ENCODE measurements at places on chromosomes 4 and X. TPM values are rescaled to one million over a fixed set of nuclear protein-coding genes. Genes with fewer than 3 reads are reported as not detected.

The CTAG1A gene
- total RNA-seq: not detected

The MAP7D3 gene
- 11.6 TPM for total RNA-seq

DNA sequence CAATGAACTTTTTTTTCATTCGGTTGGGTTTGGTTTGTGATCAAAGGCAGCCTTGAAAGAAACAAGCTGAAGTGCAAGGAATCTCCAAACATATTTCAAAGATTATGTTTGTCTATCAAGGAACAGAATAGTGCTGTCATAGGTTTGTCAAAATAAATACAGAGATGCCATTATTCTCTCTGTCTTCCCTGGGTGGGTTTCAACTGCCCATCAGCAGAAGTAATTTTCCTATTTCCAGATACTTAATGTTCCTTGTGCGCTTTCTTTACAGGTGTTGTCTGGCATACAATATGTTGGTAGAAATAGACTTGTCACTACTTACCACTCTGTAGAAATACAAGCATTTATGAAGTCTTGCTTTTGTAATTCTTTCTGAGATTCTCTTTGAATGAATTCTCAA, 294.9 kb downstream of the PDHA2 start:
- no peak for DNase-seq

DNA sequence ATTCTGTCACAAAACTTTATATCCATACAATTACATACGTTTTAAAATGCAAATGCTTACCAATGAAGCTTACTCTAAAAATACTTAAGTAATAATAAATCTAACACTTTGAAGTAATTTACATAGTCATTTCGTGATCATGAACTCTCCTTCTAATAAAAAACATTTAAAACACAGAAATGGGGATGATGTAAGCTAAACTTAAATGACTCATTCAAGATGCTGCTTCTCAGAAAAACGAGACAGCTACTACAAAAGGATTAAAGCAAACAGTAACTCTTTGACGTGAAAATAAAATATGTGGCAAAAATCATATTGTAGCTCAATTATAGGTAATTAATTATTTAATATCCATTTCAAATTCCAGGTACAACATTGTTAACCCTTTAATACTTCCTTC, 148.7 kb downstream of the FGF16 start:
- DNase-seq: no peak

- DNase-seq: no peak
These were observed 25.7 kb downstream of the SLC9B2 start for GRCh38 chr4:103050736-103051436.

DNA sequence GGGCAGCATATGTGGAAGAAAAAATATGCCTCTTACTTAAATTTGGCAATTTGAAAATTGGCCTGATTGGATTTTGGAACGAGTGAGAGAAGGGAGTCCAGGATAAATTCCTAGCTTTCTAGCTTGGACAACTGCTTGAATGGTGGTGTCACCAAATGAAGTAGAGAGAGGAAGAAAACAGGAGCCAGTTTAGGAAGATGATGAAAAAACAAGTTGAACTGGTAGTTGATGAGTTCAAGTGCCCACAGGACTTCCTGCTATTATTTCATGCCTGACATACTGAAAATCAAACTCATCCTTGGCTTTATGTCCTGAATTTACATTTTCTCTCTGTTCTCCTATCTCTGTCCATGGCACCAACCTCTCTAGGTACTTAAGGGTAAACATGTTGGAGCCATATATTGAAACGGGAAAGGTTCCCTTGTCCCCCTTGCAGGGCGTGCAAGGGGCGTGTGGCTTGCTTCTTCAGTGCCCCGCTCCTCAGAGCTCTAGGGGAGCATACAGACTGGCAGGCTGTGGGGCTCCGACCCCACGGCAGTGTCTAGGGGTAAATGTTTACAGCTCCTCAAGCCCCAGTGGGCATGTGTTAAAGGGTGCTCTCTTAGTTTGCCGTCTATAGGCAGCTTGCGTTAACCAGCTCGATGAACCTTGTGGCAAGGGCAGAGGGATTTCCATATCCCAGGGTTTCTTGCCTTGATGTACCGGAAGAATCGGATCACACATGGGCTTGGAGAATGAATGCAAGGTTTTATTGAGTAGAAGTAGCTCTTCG, 250.7 kb upstream of the PGRMC2 start:
- DNase-seq: no peak

Measured in heart right ventricle (tissue), 16 donors.